ENCODE measurements at places on chromosomes 5 and 9.

DNA sequence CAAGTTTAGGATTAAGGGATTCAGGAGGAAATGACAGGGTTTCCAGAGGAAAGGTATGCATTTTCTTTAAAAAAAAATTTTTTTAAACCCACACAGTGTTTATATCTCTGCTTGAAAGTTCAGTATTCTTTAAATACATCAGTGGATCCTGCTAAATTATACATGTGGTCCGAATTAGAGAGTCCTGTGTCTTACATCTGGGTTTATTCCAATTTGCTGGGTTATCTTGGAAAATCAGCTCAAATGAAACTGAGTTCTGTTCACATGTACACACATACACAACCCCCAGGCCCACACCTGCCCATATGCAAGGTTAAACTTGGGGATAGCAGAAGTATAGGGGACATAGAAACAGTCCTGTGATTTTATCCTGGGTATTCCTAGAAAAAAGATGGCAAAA is 493.7 kb downstream of the ZNF608 start:
- DNase-seq, result no peak

GRCh38 chr9:7844242-7844641 is 44.7 kb upstream of the DMAC1 start:
- DNase-seq, result peak; percentile 3

DNA sequence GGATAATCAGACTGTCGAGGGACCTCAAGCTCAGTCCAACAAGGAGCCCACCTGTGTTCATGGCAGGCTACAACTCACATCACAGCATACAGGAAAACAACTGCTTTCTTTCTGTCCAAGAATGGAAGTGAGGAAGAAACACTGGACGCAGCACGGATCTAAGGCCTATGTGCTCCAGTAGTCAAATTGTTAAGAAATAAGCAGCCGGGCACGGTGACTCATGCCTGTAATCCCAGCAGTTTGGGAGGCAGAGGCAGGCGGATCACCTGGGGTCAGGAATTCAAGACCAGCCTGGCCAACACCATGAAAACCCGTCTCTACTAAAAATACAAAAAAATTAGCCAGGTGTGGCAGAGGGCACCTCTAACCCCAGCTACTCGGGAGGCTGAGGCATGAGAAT is 427.8 kb downstream of the BNC2 start:
- DNase-seq, result no peak

DNA sequence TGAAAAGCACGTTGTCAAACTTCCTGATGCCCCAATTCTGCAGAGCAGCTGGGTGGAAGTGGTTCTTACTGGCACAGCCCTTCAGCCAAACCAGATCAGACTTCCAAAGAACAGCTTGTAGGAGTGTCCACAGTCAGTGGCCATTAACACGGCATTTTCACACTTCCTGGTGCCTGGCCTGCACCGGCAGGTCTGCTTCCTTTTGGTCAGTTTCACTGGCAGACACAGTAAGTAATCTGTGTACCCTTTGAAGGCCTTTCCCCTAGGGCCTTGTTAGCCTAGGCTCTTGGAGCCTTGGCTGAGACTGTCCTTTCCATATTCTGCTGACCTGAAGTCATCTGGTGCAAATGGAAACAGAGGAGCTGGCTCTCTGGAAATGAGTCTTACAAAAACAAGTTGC is 297.5 kb upstream of the TNC start:
- DNase-seq, result no peak

GRCh38 chr5:138643040-138643791 is 68.0 kb upstream of the HSPA9 start:
- no peak for DNase-seq

DNA sequence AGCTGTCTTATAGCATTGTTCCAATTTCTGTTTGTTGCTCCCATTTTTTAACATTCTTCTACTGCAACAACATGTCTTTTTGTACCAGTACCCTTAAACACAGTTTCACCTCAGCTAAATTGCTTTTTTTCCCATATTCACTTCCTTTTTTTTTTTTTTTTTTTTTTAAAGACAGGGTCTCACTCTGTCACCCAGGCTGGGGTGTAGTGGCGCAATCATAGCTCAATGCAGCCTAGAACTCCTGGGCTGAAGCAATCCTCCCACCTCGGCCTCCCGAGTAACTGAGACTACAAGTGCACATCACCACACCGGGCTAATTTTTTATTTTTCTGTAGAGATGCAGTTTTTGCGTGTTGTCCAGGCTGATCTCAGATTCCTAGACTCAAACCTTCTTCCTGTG is 161.3 kb downstream of the NIPBL start:
- DNase-seq, result no peak

GRCh38 chr9:11144746-11145145 is 531.9 kb upstream of the PTPRD start:
- DNase-seq, result no peak

DNA sequence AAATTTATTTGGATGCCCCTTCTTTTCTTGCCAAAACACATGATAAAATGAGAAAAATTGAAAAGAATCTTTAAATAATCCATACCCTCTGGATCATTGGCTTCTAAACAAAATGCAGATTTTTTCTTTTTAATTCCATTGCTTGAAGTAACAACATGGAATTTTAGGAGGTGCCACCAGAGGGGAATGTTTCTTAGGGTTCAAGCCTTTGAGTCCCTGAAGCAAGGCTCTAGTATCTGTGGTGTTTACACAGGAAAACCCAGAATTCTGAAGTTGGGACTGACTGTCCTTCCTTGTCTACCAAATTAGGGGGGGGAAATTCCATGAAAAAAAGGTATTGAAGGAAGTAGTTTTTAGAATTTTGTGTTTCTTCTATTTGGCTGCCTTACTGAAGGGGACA is 69.4 kb downstream of the LMNB1 start:
- no peak for DNase-seq

DNA sequence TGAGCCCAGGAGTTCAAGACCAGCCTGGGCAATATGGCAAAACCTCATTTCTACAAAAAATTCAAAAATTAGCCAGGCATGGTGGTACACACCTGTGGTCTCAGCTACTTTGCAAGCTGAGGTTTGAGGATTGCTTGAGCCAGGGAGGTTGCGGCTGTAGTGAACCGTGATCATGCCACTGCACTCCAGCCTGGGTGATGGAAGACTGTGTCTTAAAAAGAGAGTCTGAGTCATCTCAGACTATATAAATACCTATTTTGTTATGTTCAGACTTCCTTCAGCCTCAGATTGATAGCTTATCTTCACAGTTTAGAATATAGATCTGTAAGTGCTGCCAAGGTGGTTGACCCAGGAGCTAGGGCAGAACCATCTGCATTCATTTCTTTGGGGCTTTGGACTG is 1.6 kb upstream of the PAIP2 start:
- DNase-seq, result no peak

- no peak for DNase-seq
These were observed 52.4 kb downstream of the ARHGEF37 start for GRCh38 chr5:149633476-149634350.

- no peak for DNase-seq
These were observed 72.7 kb downstream of the CAST start for GRCh38 chr5:96734871-96735325.

GRCh38 chr9:81669041-81669651 is 20.2 kb downstream of the TLE1 start:
- DNase-seq, result no peak

DNA sequence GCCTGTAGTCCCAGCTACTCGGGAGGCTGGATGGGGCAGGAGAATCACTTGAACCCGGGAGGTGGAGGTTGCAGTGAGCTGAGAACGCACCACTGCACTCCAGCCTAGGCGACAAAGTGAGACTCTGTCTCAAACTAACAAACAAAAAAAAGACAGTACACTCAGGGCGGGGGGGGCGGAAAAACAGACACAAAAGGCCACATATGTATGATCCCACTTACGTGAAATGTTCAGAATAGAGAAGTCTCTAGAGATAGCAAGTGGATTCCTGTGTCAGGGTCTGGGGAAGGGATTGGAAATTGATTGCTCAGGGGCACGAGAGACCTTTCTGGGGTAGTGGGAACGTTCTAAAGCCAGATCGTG is 9.0 kb upstream of the LCN1 start:
- no peak for DNase-seq

GRCh38 chr5:125506124-125506523 is 759.7 kb upstream of the ZNF608 start:
- DNase-seq, result no peak

DNA sequence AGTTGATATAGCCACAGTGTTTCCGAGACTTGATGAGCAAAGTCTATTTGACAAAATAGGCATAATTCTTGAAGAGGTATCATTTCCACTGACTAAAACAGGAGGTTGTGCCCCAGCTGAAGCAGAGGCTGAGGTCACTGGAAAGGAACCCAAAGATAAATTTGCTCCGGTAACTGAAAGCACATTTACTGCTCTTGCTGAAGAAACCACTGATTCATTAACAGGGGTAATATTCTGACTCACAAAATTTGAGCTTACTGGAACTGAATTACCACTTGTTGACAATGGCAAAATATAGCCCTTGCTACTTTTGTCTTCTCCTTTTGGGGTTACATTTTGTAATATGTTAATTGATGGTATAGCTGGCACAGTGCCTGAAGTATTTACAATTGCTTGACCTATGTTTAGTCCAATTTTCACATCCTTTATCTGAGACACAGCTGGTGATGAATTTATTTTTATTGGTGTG is 30.2 kb downstream of the MLANA start:
- DNase-seq, result peak; percentile 17

GRCh38 chr5:102700916-102701315 is 54.2 kb upstream of the PAM start:
- no peak for DNase-seq

GRCh38 chr9:113985968-113986585 is 92.0 kb downstream of the AMBP start:
- DNase-seq, result no peak

- DNase-seq, result no peak
These were observed 22.6 kb upstream of the HK3 start for GRCh38 chr5:176921714-176922113.

DNA sequence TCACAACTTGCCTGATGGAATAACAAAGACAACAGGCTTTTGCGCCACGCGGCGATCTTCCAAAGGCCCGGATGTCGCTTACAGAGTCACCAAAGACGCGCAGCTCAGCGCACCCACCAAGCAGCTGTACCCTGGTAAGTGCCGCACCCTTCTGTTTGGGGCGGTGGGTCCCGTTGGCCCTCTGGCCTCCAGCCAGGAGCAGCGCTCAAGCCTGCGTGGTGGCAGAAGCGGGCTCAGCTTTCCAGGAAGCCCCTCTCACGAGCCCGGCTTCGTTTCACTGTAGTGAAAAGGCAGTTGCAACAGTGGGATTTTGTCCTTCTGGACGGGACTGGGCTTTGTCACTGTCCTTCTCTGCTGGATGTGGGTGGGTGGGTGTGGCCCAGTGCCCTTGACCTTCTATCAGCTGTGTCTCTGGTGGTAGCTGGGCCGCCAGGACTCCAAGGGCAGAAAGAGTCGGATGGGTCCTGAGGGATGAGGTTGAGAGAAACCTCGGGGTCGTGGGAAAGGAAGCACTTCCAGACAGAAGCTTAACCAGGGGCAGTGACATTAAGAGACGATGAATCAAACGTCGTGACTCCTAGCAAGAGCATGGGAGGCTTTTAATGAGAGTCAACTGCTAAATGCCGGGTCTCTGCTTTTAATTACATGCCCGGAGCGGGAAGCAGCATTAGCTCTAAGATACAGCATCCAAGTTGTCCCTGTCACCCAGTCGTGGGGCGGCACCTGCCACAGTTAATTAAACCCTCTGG is 49.5 kb downstream of the COL5A1 start:
- DNase-seq, result no peak

- no peak for DNase-seq
These were observed 10.9 kb upstream of the HDHD3 start for GRCh38 chr9:113387560-113388230.

DNA sequence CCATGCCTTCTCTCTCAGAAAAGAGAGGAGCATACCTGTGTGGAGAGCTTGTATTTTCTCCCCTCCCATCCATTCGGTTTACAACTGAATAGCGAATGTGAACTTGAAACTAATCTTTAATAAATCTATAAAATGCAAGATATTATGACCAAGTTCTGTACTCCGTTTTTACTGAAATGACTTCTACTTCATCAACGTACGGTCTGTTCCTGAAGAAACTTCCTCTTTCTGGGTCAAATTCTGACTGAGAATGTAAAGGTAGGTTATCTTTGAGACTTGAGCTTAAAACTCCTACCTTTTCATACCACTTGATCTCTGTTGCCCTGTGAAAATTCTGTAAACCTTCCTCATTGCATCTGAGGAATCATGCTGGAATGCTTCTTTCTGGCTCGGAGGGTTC is 4.2 kb upstream of the CTNNAL1 start:
- DNase-seq, result no peak

- DNase-seq, result no peak
These were observed 197.5 kb downstream of the NPR3 start for GRCh38 chr5:32908641-32909040.

DNA sequence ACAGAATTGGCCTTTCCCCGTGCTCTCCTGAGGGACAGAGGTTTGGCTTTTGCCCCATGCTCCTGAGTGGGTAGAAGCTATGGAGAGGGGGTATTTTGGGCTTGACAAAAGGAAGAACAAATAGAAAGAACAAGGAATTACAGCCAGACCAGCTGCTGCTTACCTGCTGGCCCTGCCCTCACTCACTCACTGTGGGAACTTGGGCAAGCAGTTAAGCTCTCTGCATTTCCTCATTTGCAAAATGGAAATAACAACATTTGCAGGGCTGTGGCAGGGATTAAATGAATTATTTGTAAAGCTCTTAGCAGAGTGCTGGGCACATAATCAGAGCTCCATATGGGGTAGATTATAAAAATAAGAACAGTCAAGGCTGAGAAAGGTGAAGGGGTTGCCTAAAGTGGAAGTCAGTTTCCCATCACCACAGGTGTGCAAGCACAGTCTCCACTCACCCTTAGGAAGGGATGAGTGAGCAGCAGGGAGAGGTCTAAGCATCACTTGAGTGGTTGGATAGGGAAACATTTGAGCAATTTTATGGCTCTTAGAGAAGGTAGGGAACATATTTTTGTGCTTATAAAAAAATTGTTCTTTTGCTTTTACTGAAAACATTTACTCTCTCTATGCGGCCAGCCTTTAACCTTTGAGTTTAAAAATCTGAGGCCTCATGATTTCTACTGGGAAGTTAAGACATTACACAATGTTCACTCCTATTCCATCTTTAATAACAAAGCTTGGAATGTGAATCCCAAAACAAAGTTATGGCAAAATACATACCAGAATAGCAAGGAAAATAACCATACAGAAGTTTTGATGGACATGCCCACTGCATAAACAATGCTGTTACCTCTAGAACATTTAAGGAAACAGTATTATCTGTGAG is 42.8 kb upstream of the LHFPL2 start:
- DNase-seq, result no peak

DNA sequence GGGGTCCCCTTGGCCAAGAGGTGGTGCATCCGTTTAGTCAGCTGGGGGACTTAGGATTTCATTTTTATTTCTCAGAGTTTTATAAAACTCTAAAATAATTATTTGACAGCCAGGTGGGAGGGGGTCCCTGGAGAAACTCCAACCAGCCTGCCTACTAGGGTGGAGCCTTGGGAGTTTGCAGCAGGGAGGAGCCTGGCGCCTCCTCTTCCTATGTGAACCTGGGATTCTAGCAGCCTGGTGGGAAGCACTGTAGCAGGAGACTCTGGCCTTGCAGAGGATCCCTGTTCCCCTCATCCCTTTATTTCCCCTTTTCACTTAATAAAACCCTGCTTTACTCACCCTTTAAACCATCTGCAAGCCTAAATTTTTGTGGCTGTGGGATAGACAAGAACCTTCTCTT is 50.8 kb downstream of the FXN start:
- DNase-seq, result no peak

GRCh38 chr5:37435261-37435660 is 56.1 kb downstream of the WDR70 start:
- DNase-seq, result no peak

- DNase-seq, result no peak
These were observed 25.3 kb upstream of the CEP72 start for GRCh38 chr5:586751-587285.

Data from germinal center (tissue), 1 donor.